Suppressor macrophage (primary cell): ENCODE measurements at places on chromosomes 16 and 17.

- peak; percentile 78 for DNase-seq
These were observed 54.0 kb downstream of the ANKRD11 start for GRCh38 chr16:89436366-89436765.

DNA sequence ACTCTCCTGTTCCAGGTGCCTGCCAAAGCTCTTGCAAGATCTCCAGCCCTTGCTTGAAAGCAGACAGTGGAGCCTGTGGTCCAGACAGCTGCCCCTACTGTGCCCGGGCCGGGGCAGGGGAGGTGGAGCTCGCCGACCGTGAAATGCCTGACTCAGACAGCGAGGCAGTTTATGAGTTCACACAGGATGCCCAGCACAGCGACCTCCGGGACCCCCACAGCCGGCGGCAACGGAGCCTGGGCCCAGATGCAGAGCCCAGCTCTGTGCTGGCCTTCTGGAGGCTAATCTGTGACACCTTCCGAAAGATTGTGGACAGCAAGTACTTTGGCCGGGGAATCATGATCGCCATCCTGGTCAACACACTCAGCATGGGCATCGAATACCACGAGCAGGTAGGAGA lies 17.7 kb downstream of the CACNA1G start:
- no peak for DNase-seq

DNA sequence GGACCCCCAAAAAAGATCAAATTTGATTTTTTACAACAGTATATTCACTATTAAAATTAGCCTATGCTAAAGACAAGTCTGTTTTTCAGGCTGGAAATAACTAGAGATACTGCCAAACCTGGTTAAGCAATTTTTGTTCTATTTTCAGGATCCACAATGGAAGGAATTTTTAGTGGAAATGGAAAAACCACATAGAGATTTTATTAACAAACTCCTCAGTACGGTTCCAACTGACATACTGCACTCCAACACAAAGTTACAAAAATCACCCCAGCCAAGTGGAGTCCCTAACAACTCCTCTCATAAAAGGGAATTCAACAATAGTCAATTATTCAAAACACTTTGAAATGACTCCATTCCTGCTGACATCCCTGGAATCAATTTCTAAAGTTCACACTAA lies 101.6 kb upstream of the TOB1 start:
- no peak for DNase-seq

GRCh38 chr16:6835941-6836340 lies 496.7 kb upstream of the RBFOX1 start:
- DNase-seq = no peak
